ENCODE measurements at places on chromosomes 12 and 14.

GRCh38 chr14:53695692-53696214 lies 260.9 kb downstream of the BMP4 start:
- no peak for DNase-seq

GRCh38 chr12:13181375-13182070 lies 15.0 kb upstream of the EMP1 start:
- no peak for DNase-seq

- no peak for DNase-seq
These were observed 42.2 kb upstream of the NAV3 start for GRCh38 chr12:77788231-77789168.

- DNase-seq = no peak
These were observed 47.0 kb upstream of the ERGIC2 start for GRCh38 chr12:29427964-29428363.

- DNase-seq = no peak
These were observed 40.2 kb downstream of the CACNA2D4 start for GRCh38 chr12:1878214-1878613.

GRCh38 chr12:5051913-5052312 lies 8.2 kb downstream of the KCNA5 start:
- DNase-seq = no peak

- no peak for DNase-seq
These were observed 745 bp downstream of the PCK2 start for GRCh38 chr14:24094841-24095270.

GRCh38 chr14:99698642-99699041 lies 14.5 kb downstream of the CYP46A1 start:
- DNase-seq = no peak

GRCh38 chr12:131893605-131894312 lies 663 bp upstream of the ULK1 start:
- no peak for DNase-seq

GRCh38 chr14:91636604-91637003 lies 95.3 kb downstream of the CATSPERB start:
- DNase-seq = no peak

- DNase-seq = no peak
These were observed 1822.9 kb upstream of the FLRT2 start for GRCh38 chr14:83707056-83707455.

DNA sequence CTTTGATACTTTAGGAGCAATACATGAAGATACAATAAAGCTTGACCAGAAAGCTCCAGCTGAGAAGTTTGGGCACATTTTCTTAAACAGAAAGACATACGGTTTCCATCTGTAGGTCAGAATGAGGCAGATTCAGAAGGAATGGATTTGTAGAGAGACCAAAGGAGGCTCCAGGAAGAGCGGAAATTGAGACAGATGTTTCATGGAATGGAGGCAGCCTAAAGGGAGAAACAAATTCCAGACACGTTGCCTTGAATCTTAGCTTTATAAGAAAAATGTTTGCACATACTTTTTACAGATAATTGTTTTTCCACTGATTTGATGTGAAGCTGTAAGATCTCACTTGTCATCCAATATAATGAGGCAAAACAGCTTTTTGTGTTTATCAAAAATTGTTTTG lies 24.8 kb downstream of the EPYC start:
- no peak for DNase-seq

DNA sequence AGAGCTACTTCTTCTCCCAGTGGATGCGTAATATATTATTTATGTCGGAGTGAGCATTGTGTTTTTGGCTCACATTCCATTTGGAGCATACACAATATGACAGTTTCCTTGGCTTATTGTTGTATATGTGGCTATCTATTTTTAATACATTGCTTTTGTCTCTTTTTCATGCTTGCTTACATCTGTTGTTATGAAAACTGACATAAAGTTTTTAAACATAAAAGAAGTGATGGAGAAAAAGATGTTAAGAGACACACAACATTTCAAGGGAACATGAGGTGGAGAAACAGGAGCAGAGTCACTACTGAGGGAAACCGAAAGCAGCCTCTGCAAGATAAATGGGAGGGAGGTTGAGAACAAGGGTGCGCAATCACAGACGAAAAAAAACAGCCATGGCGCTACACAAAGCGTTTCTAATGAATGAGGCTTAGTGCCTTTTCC lies 228.4 kb upstream of the NPAS3 start:
- no peak for DNase-seq

DNA sequence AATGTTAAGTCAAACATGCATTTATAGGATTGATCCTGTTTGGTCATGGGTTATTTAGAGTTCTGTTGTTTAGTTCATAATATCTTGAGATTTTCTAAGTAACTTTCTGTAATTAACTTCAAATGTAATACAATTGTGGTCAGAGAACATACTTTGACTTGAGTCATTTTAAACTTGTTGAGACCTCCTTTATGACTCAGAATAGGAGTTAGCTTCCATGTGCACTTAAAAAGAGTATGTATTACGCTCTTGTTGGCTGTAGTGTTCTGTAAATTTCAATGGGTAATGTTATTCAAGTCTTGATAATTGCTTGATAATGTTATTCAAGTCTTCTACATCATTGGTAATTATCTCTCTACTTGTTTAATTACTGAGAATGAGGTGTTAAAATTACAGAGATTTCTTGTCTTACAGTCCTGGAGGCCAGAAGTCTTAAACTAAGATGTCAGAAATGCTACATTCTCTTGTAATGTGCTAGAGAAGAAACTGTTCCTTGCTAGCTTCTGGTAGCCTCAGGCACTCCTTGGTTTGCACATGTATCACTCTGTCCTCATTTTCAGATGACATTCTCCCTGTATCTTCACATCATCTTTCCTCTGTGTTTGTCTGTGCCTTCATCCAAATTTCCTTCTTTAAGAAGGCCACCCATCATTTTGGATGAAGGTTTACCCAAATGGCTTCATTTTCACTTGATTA lies 197.3 kb downstream of the TMTC3 start:
- DNase-seq = no peak

GRCh38 chr12:41739066-41739465 lies 405.6 kb downstream of the GXYLT1 start:
- no peak for DNase-seq
